ENCODE measurements at places on chromosomes 6 and 20.
A peak's percentile ranks its signal among the peaks of the same experiment; 100 is the strongest.

GRCh38 chr20:1389703-1390580 is 2.9 kb downstream of the FKBP1A start:
- DNase-seq: no peak

DNA sequence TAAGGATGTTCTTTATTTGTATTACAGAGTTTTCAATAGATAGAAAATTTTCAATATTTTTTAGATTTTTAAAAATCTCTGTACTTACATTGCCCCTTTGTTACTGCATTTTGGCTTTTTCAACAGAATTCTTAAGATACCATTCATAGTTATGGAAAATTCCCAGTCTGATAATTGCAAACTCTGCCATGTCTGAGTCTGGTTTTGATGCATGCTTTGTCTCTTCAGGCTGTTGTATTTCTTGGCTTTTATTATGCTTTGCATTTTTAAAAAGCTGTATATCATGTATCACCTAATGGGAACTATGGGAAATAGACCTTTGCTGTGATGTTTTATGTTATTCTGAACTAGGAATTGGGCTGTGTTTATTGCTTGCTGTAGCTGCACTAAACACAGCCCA is 898.9 kb upstream of the ADGRB3 start:
- no peak for DNase-seq

- no peak for DNase-seq
Measured at GRCh38 chr6:155314773-155315515, 660 bp upstream of the TFB1M start.

- no peak for DNase-seq
Measured at GRCh38 chr6:170292407-170293158, 1.7 kb upstream of the DLL1 start.

- no peak for DNase-seq
Measured at GRCh38 chr6:20943040-20943627, 408.9 kb downstream of the CDKAL1 start.

- DNase-seq: no peak
Measured at GRCh38 chr6:152701081-152701862, 3.6 kb downstream of the MYCT1 start.

DNA sequence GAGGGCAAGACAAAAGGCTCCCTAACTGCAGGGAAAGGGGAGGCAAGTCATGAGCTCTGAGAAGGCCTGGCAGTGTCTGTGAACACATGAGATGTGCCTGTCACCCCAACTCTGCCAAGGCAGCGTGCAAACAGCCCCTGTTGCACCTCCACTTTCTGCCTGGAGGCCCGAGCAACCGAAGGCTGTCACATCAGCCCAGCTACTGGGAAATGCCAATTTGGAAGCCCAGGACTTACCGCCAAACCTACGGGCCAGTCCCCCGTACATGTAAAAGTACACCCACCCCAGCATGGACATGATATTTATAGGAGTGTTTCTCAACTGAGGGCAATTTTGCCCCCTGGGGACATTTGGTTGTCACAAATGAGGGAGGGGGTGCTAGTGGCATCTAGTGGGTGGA is 27.3 kb upstream of the RPP40 start:
- DNase-seq: no peak

DNA sequence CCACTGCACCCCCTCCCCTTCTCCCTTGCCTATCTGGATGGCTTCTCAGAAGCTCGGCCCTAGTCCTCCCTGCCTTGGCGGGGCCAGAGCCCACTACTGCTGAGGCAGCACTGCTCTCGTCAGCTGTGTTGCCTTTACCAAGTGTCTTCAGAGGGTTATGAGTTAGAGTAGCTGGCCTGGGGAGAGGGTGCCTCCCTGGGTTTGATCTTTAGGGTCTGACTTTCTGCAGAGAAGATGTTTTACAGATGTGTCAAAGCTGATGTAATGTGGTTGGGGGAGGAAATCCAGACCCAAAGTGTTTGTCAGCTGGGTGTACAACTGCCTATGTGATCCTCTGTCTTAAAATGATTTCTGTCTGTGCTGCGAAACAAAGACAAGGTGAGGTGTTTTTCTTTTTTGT is 30.4 kb upstream of the PI16 start:
- peak; percentile 64 for DNase-seq

- DNase-seq: no peak
Measured at GRCh38 chr6:29477923-29478450, 9.8 kb downstream of the MAS1L start.

DNA sequence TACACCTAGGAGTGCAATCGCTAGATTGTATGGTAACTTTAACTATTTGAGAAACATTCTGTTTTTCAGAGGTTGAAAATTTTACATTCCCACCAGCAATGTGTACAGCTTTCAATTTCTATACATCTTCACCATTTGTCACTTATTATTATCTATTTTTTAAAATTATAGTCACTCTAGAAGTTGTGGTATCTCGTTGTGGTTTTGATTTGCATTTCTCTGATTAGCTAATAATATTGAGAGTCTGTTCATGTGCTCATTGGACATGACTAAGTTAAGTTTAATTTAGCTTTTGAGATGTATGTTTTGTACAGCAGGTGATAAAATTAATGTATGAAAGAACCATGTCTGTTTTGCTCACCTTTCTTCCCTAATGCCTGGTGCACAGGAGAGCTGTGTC is 34.8 kb upstream of the PLCB1 start:
- no peak for DNase-seq

DNA sequence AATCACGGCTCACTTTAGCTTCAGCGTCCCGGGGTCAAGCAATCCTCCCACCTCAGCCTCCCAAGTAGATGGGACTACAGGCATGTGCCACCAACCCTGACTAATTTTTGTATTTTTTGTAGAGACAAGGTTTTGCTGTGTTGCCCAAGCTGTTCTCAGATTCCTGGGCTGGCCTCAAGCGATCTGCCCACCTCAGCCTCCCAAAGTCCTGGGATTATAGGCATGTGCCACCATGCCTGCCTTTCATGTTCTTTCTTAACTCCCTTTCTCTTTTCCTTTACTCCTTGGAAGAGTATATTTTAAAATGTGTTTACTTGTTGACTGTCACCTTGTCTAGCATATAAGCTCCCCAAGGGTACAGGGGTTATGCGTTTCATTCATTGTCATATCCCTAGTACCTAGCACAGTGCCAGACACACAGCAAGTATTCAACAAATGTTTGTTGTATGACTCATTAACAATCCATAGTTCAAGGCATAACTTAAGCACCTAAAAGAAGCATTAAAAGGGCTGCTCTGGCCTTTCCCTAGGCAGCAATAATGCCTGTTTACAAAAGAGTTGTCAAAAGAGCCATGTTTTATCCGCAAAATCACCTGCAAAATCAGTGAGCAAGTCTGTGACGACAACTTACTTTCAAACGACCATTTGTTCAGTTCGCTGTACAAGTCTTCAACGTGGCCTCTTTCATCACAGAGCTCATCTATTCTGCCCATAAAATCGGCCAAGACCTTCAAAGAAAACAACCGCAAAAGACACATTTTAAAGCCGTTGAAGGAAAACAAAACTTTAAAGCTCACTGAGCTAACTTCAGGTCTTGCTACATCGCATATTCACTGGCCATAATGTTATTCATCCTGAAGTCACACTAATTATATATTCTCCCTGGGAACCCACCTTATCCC is 4.6 kb downstream of the CYP24A1 start:
- DNase-seq: no peak

DNA sequence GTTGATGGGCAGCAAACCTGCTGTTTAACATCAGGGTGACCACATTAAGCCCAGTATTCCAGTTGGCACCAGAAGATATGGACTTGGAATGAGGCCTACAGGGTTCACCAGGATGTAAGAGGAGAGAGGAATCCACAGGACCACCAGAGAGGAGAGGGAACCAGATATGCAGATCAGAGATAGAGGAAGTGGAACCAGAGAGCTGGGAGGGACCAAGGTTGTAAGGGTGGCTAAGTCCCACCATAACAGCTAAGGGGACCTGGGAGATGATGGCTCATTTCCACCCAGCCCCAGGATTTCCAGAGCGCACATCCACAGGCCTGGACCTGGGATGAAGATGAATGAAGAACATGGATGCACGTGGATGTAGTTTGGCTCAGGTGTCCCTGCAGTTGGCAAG is 11.1 kb downstream of the BTN2A1 start:
- DNase-seq: no peak

GRCh38 chr6:34370361-34370760 is 22.1 kb downstream of the NUDT3 start:
- no peak for DNase-seq

GRCh38 chr6:30752157-30752927 is 8.0 kb upstream of the IER3 start:
- no peak for DNase-seq

- DNase-seq: no peak
Measured at GRCh38 chr20:36775196-36775595, 1.6 kb upstream of the DSN1 start.

GRCh38 chr6:38959138-38959537 is 89.4 kb upstream of the GLP1R start:
- no peak for DNase-seq

DNA sequence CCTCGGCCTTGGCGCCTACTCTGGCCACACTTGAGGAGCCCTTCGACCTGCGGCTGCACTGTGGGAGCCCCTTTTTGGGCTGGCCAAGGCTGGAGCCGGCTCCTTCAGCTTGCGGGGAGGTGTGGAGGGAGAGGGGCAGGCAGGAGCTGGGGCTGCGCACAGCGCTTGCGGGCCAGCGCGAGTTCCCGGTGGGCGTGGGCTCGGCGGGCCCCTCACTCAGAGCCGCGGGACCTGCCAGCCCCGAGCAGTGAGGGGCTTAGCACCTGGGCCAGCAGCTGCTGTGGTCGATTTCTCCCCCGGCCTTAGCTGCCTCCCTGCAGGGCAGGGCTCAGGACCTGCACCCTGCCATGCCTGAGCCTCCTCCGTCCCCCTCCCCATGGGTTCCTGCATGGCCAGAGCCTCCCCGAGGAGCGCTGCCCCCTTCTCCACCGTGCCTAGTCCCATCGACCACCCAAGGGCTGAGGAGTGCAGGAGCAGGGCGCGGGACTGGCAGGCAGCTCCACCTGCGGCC is 136.8 kb downstream of the EPHA7 start:
- no peak for DNase-seq

DNA sequence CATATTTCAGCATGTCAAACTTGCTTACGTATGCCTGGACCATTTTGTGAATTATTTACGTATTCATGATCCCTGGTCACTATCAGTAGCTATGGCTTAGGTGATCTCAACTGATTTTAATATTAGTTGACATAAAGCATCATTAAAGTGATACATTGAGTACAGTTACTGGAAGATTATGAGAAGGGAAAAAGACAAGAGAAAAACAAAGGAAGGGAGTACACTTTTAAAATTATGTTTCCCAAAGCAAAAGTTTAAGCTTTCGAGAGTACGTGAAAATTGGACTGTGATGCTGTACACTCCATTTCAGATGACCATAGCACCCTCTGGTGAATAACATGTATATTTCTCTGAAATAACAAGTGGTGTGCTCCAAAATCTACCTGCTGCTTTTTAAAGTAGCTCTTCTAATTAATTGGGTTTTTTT is 215.0 kb upstream of the HSF2 start:
- no peak for DNase-seq

DNA sequence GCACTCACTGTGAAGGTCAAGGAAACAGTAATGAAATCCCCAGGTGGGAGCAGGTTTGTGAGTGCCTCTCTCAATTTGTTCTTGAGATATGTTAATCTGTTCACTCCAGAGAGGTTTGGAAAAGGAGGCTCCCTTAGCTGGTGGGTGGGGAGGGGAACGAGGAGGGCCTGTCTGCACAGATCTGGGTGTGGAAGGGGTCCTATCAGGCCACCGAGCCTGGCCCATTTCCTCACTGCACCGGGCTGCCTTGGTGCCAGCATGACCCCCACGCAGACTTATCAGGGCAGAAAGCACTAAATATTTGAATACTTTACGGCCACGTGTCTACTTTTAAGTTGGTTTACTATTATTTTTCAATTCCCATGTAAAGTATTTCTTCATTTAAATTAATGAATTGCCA is 8.3 kb downstream of the AGPAT4 start:
- DNase-seq: no peak

DNA sequence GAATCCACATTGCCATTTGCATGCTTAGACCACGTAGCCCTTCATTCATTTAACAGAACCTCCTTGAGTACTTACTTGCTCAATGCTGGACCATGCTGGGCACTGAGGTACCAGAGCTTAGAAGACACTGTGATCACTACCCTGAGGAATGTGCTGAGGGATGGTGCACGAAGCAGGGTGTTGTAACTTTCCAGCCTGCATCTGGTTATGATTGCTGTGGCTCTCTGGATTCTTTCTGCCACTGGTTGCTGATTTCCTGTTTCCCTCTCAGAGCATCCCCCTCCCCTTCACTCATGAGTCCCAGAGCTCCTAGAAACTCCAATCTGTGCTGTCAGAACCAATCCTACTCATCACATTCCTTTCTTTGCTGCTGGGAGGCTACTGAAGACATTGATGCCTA is 537.4 kb downstream of the PTPRT start:
- DNase-seq: no peak

DNA sequence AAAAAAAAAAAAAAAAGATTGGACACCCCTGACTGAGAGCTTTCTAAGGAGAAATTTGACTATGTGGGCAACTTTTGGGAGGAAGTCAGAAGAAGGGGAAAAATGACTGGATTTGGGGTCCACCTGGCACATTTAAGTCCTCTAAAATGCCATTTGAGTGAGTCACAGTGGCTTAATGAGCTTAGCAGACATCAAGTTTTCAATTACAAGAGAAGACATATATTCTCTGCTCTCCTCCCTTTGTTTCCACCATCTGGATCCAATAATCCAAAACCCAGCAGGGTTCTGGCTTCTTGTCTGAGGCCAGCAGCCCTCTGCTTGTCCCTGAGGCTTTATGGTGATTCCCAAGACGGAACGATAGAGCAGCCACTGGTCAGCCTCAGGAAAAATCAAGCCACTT is 6.9 kb downstream of the PI3 start:
- DNase-seq: no peak

DNA sequence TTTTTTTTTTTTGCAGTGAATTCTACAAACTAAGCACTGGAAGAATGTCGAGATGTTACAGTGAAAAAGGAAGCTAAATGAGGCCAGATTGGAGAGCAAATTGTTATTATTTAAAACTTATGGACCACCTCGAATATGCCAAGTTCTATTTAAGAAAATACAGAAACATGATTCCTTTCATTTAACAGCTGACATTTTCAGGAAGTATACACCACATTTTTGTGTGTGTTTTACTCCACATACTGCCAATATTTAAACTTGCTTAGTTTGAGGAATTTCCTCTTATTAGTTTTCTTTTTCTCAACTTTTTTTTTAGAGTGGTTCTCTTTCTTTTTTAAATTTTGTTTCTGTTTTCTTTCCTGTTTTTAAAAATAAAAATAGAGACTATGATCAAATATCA is 37.0 kb upstream of the GCLC start:
- DNase-seq: no peak

GRCh38 chr6:90249458-90249857 is 47.2 kb downstream of the BACH2 start:
- no peak for DNase-seq

Measured in T-helper 2 cell (primary cell).